ENCODE measurements at places on chromosomes 6 and 20.

- no peak for DNase-seq
Observed at GRCh38 chr20:48335308-48336050, 492.3 kb downstream of the PREX1 start.

- no peak for DNase-seq
Observed at GRCh38 chr6:45921691-45922281, 93.9 kb downstream of the CLIC5 start.

- no peak for DNase-seq
Observed at GRCh38 chr6:148451690-148452089, 109.1 kb downstream of the SASH1 start.

DNA sequence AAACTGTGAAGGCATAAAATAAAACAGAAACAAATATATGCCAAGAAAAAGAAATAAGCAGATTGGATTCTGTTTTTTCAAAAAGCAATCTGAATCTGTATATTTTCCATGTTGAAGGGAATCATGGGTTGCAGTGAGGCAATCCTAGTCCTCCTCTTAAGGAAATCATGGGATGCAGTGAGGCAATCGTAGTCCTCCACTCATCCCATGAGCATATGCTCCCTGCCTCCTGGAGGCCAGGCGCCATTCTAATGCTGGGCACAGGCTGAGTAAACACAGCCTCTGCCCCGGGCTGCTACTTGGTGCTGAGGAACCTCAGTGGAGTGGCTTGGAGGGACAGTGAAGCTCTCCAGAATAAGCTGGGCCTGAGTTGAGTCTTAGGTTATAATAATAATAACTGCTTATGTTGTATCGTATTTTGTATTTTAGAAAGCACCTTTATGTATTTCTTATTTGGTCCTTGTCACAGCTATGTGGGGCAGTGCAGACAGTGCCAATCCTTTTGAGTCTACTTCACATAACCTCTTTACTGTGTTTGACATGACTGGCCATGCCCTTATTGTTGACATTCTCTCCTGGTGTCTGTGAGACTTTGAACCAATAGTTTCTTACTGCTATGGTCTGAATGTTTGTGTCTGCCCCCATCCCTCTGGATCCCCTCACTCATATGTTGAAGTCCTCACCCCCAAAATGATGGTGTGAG lies 56.6 kb upstream of the CITED2 start:
- no peak for DNase-seq

- DNase-seq: peak; percentile 59
Observed at GRCh38 chr6:30483677-30484279, 5.5 kb upstream of the HLA-E start.

- DNase-seq: no peak
Observed at GRCh38 chr6:163384510-163384909, 30.0 kb upstream of the QKI start.

GRCh38 chr6:115512923-115513322 lies 547.8 kb downstream of the FRK start:
- no peak for DNase-seq

DNA sequence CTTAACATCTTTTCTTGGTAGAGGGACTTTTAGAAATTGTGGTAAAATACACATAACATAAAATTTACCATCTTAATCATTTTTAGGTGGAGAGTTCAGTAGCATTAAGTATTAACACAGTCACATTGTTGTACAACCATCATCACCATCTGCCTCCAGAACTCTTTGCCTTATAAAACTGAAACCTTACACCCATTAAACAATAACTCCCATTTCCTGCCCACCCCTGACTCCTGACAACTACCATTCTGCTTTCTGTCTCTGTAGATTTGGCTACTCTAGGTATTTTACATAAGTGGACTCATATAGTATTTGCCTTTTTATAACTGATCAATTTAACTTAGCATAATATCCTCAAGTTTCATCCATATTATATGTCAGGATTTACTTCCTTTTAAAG lies 88.7 kb downstream of the ZHX3 start:
- no peak for DNase-seq

- DNase-seq: no peak
Observed at GRCh38 chr6:91895599-91896285, 1308.9 kb upstream of the MAP3K7 start.

DNA sequence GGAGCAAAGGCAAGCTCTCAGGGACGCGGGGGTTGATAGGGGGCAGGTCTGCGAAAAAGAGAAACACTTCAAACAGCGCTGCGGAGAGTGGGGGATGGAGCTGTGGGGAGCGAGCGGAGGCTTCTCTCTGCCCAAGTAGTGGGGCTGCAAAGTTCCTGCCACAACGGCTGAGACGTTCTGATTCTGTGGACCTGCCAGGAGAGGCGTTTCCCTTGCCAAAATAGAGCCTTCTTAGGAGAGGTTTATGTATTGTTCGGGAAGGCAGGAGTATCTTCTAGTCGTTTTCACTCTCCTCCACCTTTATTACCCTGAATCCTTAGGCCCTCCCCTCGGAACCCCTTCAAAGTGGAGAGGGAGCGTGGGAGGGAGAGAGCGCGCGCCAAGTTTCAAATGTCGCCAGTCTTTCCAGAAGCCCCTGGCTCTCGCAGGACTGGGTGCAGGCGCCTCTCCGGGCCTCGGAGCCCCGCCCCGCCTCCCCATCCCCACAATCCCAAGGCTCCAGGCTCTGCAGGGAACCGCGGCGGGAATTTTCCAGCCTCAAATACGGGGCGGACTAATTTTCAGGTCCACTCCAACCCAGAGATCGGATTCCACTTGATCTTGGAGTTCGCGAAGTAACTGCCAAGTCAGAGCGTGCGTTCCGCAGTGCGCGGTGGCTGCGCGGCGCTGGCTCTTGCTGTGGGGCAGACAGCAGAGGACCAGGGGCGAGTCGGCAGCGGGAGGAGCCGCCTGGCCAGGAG lies 10.0 kb upstream of the POU3F2 start:
- DNase-seq: no peak

GRCh38 chr20:20657092-20657491 lies 55.4 kb downstream of the RALGAPA2 start:
- DNase-seq: no peak

GRCh38 chr6:2695454-2696095 lies 55.1 kb downstream of the MYLK4 start:
- no peak for DNase-seq

DNA sequence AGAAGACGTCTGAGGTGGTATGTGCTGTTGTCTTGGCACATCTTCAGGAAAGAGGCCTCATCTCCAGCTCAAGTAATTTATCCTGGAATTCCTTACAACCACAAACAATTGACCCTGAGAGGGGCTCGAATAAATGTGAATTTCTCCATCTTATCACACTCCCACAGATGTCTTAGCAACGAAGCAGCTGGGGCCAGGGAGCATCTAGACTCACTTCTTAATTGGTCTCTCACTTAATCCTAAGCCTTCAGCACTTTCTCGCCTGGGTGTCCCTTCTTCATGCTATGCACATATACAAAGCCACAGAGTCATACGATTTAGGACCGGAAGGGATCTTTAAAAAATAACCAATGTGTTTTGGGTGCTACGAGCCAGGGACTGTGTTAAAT lies 27.1 kb downstream of the PCK1 start:
- DNase-seq: no peak

DNA sequence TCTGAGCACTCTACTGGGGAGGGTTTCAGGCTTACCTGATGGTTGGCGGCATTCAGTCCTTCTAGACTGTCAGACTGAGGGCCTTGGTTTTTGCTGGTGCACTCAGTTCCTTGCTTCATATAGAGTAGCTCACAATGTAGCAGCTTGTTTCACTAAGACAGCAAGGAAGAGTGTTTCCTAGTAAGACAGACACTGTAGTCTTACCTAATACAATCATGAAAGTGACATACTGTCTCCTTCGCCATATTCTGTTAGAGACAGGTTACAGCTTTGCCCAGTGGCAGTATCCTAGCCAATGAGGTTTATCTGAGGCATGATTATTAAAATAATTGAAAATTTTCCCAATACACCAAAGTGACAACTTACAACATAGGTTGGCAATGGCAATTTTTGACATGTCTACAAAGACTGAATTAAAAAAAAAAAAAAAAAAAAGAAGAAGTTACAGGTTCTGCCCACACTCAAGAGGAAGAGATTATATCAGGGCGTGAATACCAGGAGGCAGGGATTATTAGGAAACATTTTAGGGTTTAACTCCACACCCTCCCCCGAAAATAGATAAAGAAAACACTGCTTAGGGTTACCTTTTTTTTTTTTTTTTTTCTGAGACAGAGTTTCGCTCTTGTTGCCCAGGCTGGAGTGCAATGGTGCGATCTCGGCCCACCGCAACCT lies 66.8 kb downstream of the SCAND1 start:
- DNase-seq: no peak

DNA sequence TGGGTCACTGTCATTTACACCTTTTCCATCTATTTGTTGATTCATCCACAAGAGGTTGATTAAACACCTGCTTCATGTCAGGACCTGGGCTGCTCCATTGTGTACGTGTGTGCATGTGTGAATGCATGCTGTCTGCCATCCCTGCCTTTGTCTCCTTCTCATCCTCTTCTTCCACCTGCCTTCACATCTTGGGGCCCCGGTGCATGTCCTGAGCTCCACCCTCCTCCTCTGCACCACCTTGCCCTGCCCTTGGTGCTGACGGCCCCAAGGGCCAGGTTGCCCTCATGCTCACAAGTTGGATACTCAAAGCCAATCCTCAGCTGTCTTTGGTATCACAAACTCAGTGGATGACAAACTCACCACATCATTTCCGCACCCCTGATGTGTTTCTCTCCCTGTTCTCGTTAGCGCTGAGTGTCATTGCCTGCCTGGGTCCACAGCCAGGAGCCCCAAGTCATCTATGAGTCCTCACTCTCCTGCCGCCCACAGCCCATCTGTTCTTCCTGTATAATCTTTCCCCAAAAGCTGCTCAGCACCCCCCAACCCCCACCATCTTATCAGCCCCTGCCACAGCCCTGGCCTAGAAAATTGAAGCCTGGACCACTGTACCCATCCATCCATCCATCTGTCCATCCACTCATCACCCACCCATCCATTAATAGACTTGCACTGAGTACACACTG lies 85.0 kb downstream of the SRC start:
- no peak for DNase-seq

GRCh38 chr6:22363714-22364239 lies 66.9 kb upstream of the PRL start:
- no peak for DNase-seq

- no peak for DNase-seq
Observed at GRCh38 chr6:105259913-105260889, 80.4 kb upstream of the POPDC3 start.

GRCh38 chr20:46089417-46090388 lies at the start of gene NCOA5:
TSS of gene NCOA5 (minus strand) at chr20:46089962. CDS start at chr20:46079424, 10,538 bp downstream.
- peak; percentile 97 for DNase-seq

GRCh38 chr6:156735751-156736150 lies 41.4 kb upstream of the ARID1B start:
- DNase-seq: no peak

GRCh38 chr6:44399991-44400390 lies 12.5 kb downstream of the CDC5L start:
- no peak for DNase-seq

DNA sequence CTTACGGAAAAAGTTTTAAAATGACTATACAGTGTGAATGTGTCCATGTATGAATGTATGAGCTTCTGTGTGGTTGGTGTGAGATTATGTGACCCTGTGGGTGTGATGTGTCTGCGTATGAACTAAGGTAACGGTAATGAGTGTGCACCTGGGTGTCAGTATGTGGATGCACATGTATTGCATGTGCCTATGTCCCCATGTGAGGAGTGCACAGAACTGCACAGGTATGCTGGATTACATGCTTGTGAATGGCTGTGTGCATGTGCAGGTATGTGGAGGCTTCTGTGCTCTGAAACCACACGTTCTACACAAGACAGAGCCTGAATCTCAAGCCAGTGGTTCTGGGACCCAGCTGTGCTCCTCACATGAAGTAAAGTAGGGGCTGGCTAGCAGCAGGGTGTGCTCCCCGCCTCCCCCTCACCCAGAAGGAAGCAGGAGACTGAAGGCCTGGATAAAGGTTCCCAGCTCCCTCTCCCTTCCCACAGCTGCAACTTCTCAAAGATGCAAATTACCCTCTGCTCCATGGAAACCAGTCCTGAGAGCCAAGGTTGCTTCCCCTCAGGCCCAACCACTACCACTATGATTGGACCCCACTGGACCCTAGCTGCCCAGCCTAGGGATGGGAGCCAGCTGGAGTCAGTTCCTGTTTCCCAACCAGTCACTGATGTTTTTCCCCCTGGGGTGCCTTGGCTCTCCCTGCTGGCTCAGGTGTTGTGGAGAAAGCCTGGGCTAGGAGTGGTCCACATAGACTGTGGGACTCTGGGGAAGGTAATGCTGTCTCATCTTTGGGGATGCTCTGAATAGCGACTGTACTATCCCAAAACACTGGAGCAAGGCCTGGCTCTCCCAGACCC lies 24.8 kb upstream of the SPDEF start:
- no peak for DNase-seq

GRCh38 chr6:30800871-30801270 lies 56.5 kb upstream of the IER3 start:
- DNase-seq: no peak

- DNase-seq: no peak
Observed at GRCh38 chr6:54111341-54112045, at the start of gene MLIP. TSS of gene MLIP (plus strand) at chr6:54111443. CDS start at chr6:54111480, 37 bp downstream.

DNA sequence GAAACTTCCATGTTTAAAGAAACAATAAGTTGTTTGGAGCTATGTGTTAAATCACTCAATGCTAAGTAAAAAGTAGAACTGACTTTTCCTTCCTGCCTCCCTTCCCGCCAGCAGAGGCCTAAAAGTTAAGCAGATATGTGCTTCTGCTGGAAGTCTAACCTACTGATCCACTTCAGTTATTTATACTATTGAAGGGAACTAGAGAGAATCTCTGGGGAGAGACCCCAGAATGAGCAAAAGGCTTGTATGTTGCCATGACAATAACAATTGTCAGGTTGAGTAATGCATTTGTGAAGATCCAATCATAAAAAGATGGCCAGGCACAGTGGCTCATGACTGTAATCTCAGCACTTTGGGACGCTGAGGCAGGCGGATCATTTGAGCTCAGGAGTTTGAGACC lies 24.7 kb downstream of the MGME1 start:
- no peak for DNase-seq
